ENCODE measurements at places on chromosomes 5 and 9.

DNA sequence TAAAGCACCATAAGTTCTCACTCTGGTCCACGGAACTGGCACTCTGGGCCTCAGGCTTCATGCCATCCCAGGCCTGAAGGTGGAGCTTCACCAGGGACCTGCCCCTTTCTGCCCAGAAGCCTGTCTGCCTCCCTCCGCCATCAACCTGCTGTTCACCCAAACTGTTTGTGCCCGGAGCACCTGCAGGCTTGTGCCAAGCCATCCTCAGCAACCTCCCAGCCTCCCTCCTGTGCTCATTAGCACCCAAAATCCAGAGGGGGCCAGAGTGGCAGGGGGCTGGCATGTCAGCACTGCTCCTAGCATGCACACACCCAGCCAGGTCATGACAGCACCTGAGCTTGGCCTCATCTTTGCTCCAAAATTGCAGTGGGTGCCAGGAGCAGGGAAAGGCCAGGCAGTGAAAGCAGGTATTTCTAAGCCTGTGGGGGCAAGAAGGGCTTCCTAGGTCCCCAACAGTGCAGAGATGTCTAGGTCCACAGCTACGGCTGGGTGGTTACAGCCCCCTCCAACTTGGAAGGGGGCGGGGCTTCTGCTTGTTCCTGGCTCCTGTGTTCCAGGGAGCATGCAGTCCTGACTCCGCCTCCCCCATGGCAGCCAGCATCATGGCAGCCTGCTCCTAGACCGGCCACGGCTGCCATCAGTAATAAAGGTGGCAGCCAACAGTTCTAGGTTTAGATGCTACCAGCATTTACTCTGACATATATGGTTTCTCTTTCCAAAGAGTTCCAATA lies 85.1 kb downstream of the GIN1 start:
- no peak for DNase-seq

DNA sequence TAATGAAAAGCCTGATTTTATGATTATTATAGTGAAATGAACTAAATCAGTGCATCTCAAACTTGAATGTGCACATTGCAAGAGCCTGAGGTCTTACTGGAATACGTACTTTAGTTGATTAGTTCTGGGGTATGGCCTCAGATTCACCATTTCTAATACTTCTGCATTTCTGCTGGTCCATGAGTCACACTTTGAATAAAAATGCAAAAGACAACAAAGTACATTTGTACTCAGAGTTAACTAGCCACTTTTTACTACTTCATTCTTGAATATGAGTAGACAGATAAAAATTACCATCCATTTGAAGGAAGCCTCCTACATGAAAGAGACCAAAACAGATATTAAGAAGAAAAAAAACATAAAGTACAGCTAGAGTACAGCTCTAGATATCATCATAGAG lies 27.1 kb upstream of the PRR16 start:
- no peak for DNase-seq

- DNase-seq, result no peak
Measured at GRCh38 chr9:32577316-32577715, 4.4 kb upstream of the NDUFB6 start.

DNA sequence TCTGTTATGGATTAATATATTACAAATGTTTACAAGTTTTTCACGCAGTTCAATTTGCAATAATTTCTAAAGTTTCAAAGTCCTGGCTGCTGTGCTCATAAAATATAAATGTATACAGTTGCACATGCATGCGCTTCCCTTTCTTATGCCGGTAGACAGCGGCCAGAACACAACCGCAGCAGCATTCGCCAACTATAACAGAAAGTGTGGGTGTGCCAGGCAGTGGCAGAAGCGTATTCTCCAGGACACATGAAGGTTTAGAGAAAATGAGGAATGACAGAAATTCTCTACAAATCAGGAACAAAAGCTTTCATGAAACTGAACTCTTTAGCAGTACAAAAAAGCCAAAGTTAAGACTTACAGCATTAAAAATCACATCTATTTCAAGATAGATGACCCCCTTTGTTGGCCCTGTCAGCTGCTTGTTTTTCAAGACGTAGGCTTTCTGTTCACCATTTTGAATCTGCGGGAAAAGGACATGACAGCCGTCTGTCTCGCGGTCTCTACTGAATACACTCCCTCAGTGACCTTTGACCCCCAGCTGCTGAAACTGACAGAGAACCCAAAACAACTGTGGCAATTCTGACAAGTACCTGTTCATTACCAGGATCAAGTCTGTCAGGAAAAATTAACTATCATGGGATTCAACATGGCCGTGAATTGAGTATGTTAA lies 252.2 kb downstream of the SLF1 start:
- no peak for DNase-seq

GRCh38 chr5:142167458-142167857 lies 58.9 kb downstream of the NDFIP1 start:
- no peak for DNase-seq

GRCh38 chr9:131660466-131661405 lies 79.1 kb downstream of the RAPGEF1 start:
- DNase-seq, result no peak

DNA sequence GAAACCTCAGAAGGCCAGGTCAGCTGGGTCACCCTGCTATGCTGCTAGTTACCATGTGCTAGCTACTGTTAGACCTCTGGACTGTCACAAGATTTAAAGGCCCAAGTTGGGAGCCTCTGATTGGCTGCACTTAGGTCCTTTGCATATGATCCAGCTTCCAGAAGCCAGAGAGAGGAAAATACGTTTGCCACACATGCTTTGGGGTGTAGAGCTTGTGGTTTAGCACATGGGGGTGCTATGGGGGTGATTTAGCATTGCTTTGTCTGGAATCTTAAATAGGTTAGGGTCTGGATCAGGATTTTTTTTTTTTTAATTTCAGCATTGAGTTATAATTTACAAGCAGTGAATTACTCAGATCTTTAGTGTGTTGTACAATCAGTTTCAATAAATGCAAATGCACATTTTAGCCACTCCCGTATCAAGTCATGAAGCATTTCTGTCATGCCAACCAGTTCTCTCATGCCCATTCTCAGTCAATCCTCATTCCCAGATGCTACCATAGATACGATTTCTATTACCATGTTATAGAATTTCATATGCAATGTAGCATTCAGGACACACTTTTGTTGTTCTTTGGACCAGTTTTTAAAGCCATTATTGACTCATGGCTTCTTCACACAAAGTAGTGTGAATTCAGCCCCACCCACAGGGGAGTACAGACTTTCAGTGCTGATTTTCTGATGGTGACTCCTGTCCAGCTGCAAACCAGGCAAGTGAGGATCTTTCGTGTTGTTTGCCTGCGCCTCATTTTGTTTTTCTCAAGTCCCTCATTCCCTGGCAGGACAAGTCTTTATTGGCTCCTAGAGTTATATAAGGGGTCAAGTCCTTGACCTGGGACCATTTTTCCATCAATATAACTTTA lies 250.4 kb downstream of the LRRC70 start:
- DNase-seq, result no peak

GRCh38 chr9:136244122-136244968 lies 1.3 kb downstream of the QSOX2 start:
- no peak for DNase-seq

All from LoVo (cell line).